ENCODE measurements at places on chromosomes 16 and 17.

DNA sequence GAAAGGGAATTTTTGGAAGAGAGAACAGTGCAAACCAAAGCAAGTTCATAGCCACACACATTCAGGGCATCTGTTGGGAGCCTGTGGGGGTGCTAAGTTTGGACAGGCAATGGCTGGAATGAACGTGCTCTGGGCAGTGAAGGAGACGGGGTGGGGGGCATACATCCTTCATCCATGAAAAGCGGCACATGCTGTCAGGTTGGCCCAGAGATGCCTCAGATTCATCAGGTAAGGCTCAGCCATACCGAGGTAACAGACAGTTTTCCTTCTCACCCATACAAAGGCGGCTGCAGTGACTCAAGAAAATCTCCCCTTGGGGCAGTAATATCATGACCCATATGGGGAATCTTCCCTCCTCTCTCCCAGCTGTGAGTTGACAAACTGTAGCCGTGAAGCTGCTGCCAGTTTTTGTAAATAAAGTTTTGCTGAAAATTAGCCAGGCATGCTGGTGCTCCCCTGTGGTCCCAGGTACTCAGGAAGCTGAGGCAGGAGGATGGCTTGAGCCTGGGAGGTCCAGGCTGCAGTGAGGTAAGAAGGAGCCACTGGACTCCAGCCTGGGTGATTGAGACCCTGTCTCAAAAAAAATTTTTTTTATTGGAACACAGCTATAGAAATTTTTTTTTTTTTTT, 9.2 kb upstream of the UBALD2 start:
- no peak for DNase-seq

DNA sequence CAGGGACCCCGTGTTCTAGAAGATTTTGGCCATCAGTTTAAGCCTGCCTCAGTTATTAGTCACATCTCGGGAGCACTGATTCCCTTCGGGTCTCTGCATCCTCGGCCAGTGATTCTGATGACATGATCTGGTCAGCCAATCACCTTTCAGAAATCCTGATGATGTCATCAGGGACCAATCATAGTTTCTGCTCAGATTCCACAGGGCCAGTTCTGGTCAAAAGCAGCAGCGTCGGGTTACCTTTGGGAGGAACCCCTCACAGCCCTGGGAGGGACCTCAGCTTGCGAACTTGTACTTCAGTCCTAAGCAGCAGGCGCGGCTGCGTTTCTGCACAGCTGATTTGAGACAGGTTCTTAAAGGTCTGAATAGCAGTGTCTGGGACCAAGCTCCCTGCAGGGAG, 13.9 kb downstream of the KDM8 start:
- DNase-seq = peak; percentile 77

DNA sequence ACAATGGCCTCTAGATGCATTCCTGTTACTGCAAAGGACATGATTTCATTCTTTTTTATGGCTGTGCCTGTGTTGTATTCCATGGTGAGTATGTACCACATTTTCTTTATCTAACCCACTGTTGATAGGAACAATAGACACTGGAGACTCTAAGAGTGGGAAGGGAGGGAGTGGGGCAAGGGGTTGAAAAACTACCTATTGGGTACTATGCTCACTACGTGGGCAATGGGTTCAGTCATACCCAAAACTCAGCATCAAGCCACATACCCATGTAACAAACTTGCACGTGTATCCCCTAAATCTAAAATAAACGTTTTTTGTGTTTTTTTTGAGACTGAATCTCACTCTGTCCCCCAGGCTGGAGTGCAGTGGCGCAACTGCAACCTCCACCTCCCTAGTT, 47.1 kb upstream of the SCNN1B start:
- no peak for DNase-seq

- DNase-seq = no peak
Measured at GRCh38 chr16:30565526-30565925, 6.0 kb downstream of the ZNF688 start.

DNA sequence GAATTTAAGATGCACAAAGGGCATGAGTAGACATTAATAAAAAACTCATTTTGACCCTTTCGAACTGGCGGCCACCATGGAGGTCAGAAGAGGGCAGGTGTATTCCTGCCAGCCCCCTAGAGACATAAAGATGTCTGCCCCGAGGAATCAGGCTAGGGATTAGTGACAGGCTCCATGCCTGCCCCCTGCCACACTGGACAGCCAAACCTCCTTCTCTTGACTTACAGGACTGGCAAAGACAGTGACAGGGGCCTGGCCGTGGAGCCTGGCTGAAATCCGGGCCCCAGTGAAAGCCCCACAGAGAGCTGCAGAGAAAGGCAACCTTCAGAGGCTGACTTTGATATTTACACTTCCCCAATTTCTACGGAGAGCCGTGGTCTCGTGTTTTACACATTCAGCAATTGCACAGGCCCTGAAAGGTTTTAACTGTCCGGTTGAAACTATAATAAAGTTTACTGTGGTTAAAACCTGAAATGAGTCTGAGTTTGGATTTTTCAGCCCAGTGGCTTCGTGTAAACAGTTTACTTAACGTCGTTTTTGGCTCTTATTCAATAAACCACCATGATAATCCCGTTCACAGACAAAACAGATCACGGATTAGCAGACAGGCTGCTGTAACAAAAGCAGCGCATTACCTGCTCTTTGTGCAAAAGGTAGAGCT, 243.9 kb upstream of the MYOCD start:
- DNase-seq = peak; percentile 16

GRCh38 chr17:50575581-50576210, 15.2 kb downstream of the CACNA1G start:
- no peak for DNase-seq

DNA sequence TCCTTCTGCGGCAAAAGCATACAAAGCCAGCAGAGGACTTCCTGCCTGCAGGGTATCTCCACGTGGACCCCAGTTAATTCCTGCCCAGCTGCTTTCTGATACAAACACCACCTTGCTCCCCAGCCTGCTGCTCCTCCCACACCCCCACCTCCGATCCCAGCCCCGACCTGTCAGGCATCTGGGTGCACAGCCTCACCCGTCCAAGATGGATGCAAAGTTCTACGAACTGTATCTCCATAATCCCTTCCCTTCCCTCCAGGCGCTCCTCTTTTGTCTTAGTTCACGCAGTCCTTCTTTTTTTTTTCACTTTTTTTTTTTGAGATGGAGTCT, 15.6 kb upstream of the FOXJ1 start:
- no peak for DNase-seq

- no peak for DNase-seq
Measured at GRCh38 chr16:30998852-30999761, 11.3 kb downstream of the STX1B start.

Data from tongue (tissue), 3 donors.